Sigmoid colon (tissue), 7 donors: ENCODE measurements at places on chromosomes 11 and 22. TPM values are rescaled to one million over a fixed set of nuclear protein-coding genes. Genes with fewer than 3 reads are reported as not detected.

Gene RHOG
- total RNA-seq = 47.1 TPM

Gene MOGAT2
- total RNA-seq = 0.36 TPM

Gene PATE2
- total RNA-seq = 0.68 TPM

Gene OR52A1
- not detected for total RNA-seq

Gene KCNJ11
- total RNA-seq = 0.41 TPM

Gene HEPHL1
- not detected for total RNA-seq

Gene HTATIP2
- 58.1 TPM for total RNA-seq

Gene NXPE4
- not detected for total RNA-seq

Gene SYT12
- total RNA-seq = not detected

Gene OSBP2
- 3.0 TPM for total RNA-seq

Gene KDM4E
- not detected for total RNA-seq

Gene NAALADL1
- 45.7 TPM for total RNA-seq

Gene SHANK2
- total RNA-seq = 43.8 TPM

DNA sequence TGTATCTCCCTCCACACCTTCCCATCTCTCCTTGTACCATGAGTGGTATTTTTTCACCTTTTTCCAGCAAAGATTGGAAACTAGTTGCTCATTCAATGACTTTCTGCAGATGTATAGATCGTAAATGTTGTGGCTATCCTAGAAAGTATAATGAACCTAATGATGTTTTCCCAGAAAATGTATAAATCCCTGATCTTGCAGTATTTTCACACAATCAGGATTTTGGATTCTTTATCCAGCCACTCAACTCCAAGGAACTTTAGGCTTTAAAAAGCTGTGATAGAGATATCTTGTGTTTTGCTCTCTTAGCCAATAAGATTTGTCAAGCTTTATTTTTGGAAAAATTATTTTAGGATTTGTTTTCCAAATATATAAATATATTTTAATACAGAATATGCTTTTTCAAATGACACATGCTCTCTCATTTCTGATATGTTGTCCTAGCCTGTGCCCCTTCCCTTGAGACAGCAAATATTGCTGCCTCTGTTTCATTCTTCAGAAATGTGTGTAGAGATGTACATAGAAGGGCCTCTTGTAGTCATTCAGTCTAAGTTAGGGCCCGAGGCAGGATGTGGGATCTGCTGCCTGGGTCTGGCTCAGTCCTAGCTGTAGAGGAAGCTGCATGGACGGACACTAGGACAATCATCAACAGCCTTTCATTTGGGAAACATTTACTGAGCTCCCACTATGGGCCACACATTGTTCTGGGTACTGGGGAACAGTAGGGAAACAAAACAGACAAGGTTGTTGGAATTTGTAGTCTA is 62.4 kb downstream of the NAV2 start:
- no peak for DNase-seq

DNA sequence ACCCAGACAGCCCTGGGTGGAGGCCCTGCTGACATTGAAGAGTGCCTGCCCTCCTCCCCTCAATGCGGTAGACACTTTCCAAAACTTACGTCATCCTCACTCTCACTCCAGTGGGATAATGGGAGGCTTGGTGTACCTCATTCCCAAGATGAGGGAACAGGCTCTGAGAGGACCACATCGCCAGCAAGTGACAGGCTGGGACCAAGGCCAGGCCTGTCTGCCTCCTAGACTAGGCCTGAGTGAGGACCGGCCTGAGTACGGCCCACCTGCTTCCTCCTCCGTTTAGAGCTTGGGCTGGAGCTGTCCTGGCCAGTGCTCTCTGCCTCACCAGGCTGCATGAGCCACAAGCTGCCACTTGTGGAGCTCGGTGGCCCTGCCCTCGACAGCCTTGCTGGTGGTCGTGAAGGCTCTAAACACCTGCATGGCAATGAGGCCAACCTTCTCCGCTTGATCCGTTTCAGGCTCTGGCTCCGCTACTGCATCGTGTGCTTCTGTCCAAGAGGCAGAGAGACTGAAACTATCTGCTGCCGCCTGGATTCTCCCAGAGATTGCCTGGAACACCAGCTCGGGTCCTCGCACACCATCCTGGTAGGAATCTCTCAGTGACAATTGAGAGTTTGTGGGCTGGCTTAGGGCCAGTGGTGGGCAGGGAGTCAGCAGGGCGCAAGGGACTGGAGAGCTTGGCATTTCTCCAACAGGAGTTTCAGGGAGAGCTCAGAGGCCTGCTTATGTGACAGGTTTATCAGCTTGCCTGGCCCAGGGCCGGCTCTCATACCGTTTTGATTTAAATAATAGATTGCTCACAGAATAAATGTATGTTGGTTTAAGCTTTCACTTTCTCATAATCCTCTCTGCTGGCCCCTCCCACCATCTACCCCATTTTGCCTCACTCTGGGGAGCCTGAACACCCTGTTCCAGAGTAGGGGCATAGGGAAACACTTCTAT is 9.4 kb downstream of the LRRC75B start:
- no peak for DNase-seq

DNA sequence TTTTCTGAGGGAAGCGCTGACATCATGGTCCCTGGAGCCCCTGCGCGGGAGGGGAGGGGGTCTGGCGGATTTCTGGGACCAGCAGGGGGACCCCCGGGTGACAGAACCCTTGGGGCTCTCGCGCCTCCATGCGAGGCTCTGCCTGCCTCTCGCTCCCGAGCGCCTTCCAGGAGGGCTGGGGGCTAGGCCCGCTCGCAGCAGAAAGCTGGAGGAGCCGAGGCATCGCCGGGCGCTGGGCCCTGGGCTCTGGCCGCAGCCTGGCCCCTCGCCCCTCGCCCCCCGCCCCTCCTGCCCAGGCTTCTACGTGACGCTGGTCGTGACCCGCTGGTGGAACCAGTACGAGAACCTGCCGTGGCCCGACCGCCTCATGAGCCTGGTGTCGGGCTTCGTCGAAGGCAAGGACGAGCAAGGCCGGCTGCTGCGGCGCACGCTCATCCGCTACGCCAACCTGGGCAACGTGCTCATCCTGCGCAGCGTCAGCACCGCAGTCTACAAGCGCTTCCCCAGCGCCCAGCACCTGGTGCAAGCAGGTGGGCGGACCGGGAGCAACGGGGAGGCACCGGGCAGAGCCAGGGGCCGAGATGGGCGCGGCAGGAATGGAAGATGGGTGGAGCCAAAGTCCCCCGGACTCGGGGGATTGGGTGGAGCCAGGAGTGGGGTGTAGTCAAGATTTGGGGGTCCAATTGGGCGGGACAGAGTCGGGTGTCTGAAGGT is 5.4 kb downstream of the BEST1 start:
- no peak for DNase-seq

DNA sequence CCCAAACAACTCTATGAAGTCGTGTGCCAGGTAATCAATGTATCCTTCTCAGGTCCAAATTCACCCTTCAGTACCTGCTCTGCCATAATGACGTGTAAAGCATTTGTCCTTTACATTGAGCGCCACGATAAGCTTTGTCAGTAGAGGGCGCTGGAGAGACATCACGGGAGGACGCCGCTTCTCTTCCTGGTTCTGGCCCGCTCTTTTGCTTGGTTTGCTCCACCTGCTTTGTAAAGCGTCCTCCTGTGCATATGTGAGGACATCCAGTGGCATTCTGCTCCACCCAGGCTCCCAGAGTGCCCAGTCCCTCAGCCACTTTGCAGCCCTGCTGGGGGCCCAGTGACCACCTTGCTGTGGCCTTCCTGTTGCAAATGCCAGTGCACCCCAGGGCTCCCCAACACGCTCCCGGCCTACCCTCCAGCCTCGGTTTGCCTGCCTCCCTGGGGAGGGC is 61.1 kb downstream of the WT1 start:
- DNase-seq = no peak

GRCh38 chr22:38524429-38524828 is 18.3 kb upstream of the DDX17 start:
- DNase-seq = no peak

- DNase-seq = no peak
These were observed 40.7 kb downstream of the SYT13 start for GRCh38 chr11:45245218-45246045.

DNA sequence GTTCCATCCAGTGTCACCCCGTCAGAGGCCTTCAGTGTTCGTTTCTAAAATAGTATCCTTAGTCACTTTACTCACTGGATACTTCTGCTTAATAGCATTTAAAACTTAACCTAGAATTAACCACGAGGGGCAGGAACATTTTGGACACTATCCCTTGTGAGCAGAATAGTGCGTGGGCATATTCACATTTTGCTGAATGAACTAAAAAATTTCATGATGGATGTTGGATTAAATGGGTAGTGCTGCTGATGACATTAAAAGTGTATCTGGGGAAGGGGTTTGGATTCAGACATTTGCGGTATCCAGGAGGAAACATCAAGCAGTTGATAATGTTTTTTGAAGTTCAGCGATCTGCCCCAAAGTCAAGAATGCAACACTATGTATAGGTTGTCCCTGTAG is 750 bp upstream of the NAT10 start:
- DNase-seq = no peak

DNA sequence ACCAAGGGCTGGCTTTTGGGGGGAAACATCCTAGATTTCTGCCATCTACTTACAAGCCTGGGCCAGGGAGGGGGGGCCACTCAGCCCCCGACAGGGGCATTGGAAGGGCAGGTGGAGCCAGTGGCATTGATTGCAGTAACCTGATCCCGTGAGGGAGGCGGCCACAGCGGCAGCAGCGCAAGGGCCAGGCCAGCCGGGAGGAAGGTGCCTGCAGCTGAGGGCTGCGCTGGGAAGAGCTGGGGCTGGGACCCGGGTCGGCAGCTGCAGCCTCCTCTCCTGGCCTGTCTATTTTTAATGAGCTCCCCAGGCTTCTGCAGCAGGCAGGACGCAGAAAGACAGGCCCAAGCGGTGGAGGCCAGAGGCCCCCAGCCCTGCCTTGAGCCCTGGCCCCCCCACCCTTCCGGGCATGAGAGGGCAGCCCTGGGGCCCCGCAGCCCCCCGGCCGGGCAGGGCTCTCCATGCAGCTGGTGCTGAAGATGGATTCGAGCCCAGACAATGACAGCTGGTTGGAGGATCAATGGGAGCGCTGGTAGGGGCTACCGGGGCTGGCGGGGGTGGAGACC is 10.6 kb downstream of the FREY1 start:
- no peak for DNase-seq

DNA sequence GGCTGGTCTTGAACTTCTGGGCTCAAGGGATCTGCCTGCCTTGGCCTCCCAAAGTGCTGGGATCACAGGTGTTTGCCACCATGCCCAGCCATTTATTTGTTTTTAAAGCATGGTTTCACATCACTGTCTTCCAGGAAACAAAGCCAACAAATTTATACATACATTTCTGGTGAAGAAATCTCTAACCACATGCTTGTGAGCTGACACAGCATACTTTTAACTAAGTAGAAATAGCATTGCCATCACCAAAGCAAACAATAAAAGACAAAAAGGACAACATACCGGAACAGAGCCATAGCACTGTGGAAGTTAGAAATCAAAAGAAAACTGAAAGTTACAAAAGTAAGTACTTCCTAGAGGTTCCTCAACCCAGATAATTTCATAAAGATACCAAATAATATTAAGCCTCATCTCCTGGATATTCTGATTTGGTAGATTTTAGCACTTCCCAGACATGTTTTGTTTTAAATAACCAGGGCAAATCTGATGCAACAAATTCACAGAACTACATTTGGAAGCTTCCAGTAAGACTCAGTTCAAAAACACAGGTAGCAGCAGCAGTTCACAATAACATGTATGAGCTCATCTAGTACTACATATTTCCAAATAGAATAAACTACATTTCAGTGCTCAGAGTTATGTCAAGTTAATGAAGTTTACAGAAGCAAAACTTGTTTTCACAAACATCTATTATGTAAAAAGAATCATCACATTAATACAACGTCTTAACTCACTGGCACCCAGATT is 70.6 kb downstream of the RRAS2 start:
- no peak for DNase-seq

- no peak for DNase-seq
These were observed 3.3 kb downstream of the P2RX6 start for GRCh38 chr22:21018314-21018713.

- no peak for DNase-seq
These were observed 715.2 kb upstream of the RAG2 start for GRCh38 chr11:37313266-37313665.

DNA sequence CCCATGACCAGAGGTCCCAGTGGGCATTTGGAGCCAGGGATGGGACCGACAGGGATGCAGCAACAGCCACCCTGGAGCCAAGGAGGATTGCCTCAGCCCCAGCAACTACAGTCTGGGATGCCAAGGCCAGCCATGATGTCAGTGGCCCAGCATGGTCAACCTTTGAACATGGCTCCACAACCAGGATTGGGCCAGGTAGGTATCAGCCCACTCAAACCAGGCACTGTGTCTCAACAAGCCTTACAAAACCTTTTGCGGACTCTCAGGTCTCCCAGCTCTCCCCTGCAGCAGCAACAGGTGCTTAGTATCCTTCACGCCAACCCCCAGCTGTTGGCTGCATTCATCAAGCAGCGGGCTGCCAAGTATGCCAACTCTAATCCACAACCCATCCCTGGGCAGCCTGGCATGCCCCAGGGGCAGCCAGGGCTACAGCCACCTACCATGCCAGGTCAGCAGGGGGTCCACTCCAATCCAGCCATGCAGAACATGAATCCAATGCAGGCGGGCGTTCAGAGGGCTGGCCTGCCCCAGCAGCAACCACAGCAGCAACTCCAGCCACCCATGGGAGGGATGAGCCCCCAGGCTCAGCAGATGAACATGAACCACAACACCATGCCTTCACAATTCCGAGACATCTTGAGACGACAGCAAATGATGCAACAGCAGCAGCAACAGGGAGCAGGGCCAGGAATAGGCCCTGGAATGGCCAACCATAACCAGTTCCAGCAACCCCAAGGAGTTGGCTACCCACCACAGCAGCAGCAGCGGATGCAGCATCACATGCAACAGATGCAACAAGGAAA is 27.3 kb upstream of the L3MBTL2 start:
- DNase-seq = no peak

DNA sequence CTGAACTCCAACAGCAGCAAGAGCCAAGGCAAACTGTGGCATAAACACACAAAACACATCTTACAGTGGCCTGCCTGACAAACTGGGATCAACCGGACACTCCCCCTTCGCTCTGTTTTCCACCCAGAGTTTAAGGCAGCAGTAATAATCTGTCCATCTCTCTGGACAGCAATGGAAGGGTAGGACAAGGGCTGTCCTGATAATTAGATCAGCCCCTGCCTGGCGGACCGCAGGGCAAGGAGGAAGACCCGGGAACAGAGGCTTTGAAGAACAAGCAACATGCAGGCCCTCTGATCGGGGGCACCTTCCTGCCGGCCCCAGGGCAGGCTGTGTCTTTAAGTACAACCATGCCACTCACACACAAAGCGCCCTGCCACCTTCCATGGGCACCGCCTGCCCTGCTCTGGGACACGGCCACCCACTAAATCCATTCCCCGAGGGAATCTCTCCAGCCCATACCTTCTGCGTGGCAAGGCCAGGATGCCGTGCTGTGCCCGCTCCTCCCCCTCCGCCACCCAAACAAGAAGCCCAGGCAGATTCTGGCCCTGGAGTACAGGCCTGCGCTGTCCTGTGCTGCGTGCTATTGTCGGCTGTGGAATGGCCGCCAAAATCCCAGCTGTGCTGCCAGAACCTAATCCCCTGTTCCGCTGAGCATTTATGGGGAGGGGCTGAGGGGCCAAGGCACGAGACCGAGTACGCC is 38.8 kb downstream of the NUMA1 start:
- DNase-seq = peak; percentile 93

DNA sequence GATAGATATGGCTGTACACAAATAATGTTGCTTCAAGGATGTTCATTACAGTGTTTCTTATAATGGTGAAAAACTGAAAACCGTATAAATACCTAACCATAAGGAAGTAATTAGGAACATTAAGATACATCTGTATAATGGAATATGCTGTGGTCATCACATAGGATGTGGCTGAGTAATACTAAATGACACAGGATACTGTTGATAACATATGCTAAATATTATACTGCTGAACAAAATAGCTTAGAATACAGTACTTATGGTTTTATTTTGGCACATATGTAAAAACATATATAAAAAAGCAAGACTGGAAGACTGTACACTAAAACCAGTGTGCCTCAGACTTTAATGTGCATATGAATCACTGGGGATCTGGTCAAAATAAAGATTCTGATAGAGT is 43.8 kb downstream of the FBXO7 start:
- DNase-seq = no peak
